ENCODE measurements at places on chromosomes 3 and 15.
A peak's percentile ranks its signal among the peaks of the same experiment; 100 is the strongest.

- no peak for DNase-seq
Observed at GRCh38 chr15:53982071-53982680, 3.9 kb downstream of the UNC13C start.

GRCh38 chr3:65483480-65483879 is 555.2 kb downstream of the MAGI1 start:
- peak; percentile 4 for DNase-seq

- no peak for DNase-seq
Observed at GRCh38 chr3:119301662-119302061, 7.5 kb downstream of the ARHGAP31 start.

DNA sequence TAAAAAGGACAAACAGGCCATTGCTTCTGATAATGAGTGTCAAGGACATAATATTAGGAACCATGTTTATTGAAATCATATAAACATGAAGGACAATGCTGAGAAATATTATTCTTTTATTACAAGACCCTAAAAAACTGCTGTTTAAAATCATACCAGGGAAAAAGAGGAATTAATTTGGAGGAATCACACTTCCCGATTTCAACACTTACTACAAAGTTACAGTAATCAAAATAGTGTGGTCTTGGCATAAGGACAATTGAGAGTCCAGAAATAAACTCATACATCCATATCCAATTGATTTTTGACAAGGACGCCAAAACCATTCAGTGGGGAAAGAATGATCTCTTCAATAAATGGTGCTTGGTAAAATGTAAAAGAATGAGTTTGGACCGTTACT is 13.0 kb downstream of the CYP1A1 start:
- no peak for DNase-seq

- peak; percentile 59 for DNase-seq
Observed at GRCh38 chr15:78988361-78988911, 43.6 kb upstream of the CTSH start.

DNA sequence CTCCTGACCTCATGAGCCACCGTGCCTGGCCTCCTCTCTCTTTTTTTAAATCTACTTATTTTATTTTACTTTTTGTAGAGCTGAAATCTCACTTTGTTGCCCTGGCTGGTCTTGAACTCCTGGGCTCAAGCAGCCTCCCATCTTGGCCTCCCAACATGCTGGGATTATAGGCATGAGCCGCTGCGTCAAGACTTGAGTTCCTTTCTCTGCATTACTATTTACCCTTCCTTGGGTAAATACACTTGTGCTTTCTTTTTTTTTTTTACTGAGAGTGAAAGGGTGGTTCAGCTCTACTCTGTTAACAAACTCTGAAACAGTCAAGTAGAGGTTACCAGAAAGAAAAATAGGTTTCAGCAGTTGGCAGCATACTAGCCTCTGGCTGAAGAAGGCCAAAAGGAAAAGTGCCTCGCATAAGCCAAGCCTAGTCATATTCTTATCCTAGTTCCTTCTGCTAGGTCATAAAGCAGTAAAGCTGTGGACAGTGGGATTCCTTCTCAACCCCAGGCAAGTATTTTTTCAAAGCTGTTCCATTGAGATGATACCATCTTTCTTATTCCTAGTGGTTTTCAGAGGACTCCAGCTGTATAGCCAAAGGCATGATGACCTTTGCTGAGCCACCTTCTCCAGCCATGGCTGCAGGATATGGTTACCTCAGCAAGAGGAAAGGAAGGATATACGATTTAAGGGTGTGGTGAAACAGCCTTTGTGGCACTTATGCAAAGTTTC is 135.1 kb downstream of the RBPMS2 start:
- peak; percentile 64 for DNase-seq

- no peak for DNase-seq
Observed at GRCh38 chr3:25365636-25366035, 62.4 kb upstream of the RARB start.

DNA sequence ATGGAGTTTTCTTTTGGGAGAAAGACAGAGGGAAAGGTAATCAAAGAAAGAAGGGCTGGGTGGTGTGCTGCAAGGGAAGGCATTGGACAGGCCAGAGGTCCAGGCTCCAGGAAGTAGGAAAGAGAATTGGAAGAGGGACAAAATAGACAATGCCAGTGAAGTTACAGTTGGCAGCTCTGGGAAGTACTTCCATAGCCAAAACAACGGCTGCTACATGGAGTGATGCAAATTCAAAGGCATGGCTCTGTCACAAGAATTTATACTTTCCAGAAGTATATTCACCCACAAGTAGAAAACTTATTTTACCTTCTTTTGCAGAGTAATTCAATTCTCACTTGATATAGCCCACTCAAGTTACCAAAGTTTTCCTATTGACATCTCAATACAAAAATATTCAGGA is 191.5 kb downstream of the TNIK start:
- no peak for DNase-seq

DNA sequence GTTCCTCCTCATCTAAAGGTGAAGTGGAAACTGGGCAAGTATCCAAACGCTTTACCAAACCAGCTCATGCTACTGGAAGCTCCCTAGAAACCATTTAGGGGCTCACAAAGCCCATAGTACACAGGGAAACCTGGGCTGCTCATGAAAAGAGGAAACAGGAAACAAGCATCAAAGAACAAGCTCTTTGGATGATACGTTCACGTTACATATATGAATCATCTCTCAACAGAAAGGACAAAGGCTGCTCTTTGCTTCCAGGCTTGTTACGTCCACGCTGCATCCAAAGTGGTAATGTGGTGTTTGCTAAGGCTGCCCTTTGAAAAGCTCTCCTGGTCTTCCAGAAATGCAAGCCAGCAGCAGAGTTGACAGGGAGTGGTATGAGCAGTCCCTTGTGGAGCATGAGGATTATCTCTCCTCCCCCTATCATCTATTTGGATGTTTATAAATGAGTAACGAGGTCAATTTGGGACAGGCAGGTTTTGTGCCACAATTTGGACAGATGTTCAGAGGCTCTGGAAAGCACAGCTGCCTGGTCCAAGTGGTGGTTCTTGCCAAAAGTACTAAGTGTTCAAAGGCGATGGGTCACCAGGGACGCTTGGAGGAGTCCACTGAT is 98.0 kb upstream of the RORA start:
- no peak for DNase-seq

DNA sequence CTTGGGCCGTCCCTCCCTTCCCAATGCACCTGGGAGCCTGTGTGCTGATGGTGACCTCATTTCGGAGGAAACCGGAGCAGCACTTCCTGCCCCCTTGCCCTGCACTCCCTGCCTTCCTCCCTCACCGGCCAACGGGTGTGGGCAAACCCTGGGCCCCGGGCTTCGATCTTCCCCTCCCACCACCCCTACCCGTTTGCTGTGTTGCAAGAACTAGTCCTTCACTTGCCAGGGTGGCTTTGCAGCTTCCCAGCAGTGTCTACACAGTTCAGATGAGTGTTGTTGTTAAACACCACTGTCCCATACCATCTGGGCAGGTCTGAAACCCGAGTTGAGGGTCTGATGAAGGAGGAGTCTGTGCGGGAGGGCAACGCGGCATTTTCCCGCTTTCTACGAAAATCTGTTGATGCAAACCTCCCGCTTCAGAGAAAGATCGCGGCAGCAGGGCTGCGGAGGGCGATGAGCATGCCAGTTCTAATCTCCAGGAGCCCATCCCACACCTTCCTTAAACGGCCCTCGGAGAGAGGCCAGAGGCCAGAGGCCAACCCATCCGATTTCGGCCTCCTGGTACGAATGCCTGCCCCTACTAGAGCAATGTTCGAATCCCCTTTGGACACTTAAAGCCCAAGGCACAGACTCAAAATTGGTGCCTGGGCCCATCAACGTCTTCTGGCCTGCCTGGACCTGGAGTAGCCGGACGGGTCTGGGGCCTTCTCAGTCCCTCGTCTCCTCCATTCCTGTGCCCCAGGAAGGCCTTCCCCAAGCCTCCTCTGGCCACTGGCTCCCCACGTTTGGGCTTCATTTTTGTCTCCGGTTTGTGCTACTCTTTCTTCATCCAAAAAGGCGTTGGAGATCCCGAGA is 35.7 kb upstream of the POLG start:
- no peak for DNase-seq

DNA sequence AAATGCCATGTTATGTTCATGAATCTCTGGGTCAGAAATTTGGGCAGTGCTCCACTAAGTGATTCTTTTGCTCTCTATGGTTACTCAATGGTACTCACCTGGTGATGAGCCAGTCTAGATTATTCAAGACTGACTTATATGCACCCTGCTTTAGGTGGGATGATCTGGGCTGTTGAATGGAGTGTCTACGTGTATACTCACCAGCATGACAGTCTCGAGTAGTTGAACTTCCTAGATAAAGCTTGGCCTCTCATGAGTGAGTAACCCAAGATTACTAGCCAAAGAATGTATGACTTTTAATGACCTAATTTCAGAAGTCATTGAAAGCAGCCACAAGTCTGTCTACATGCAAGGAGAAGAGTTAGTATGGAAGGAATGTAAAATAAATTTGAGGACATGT is 77.5 kb upstream of the CADM2 start:
- peak; percentile 24 for DNase-seq

Measured in trophoblast cell (in vitro differentiated cells and primary cell).